HAP-1 (cell line): ENCODE measurements at places on chromosomes 7 and 10.

DNA sequence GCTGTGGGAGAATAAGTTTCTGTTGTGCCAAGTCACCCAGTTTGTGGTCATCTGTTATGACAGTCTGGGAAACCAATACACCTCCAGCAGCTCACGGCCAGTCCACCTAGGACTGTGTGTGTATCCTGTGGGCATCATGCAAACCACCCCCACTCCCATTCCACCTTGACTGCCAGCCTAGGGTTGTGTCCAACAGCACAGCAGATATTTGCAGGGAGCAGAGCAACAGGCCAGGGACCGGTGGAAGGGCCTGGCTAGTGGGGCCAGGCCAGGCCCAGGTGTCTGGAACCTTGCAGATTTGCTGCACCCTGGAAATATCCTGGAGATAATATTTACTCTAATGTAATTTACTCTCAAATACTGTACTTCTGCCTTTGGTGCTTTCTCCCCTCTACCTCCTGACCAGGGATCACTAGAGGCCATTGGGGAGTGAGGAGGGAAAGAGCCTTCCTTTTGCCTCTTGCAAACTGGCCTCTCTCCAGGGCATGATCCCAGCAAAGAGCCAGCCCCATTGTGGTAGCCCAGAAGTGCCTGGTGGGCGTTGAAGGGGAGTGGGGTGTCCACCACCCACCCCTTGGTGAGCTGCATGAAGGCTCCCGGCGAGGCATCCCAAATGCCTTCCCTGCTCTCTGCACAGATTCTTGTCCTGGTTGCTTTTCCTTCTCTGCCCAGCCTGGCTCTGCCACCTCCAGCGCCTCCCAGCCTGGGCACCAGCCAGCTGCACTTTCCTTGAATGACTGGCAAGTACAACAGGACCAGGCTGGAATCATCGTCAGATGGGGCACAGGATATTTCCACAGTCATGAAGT is 15.2 kb upstream of the TPST1 start:
- no peak for DNase-seq

DNA sequence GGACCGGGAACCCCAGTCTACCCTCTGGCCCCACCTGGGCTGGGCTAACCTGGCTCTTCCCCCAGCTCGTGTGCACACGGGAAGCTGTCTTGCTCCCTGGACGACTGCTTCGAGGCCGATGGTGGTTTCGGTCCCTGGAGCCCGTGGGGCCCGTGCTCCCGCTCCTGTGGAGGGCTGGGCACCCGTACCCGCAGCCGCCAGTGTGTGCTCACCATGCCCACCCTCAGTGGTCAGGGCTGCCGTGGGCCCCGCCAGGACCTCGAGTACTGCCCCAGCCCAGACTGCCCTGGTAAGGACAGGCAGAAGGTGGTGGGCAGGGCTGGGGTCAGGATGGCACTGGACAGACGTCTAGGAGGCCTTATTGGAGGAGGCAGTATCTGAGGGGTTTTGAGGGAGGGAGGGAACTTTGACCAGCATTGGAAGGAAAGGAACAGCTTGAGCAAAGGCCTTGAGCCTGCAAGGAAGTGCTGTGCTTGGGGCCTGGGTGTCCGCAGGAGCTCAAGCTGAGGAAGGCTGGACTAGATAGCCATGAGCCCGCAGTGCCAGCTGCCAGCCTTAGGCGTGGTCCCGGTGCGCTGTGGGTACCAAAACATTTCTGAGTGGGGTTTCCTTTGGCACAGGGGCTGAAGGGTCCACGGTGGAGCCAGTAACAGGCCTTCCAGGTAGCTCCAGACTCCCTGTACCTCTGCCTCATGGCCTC is 20.2 kb upstream of the ZNF862 start:
- no peak for DNase-seq

DNA sequence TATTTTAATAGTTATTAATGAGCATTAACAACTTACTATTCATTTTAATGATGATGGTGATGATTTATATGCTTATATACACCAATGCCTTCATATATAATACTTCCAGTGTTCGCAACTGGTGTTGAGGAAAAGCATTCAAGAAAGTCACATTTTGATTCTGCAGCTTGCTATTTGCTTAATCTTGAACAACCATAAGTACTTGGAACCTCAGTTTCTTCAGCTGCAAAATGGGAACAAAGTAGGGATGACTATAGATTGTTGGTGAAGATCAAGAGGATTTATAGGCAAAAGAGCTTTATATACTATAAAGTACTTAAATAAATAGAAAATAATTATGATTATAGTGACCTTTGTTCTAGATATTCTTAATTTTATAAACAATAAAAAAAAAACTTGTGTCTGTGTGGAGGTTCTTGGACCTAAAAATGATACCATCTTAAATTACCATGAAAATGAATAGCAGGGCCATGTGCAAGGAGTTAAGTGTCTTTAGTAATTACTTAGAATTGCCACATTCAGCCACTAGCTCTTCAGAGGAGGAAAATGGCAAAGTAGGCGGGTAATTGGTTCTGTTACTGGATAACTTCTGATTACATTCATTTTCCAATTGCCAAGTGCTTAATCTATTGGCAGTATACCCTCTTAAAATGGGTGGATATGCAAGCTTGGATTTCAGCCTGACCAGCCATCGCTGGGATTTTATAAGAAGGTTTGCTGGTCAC is 4.5 kb downstream of the ARID5B start:
- no peak for DNase-seq

GRCh38 chr7:29285861-29286260 is 91.3 kb downstream of the CHN2 start:
- DNase-seq: no peak

DNA sequence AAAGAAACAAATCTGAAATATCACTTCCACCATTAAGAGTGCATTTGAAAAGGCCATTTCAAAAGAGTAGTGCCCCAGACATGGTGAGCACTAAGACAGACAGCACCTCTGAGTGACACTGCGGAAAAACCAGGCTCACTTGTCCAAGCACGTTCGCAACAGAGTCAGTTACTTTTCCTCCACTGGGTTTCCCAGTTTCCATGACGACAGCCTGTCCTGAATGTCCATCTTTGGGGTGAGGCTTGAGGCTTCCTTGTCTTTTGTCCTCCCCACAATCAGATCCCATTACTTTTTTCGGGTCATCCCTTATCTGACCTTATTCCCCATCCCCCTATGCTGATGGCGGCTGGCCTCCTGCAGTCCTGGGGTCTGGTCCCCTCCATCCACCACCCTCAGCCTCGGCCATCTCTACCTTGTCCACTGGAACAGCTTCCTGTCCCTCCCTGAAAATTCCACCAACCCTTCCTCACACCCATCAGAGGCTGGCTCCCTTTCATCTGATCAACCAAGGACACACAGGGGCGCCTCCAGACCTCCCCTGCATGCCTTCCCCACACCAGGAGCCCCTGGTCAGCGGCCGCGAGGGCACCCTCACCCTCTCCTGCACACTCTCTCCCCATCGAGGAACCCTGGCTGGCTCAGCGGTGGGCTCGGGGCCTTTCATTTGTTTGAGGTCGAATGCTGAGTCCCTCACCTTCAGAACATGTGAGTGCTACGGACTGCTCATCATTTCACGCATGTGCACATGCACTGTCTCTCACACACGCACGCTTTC is 363.6 kb downstream of the DNAJB6 start:
- no peak for DNase-seq

GRCh38 chr10:122249303-122249850 is 21.7 kb upstream of the BTBD16 start:
- no peak for DNase-seq

- no peak for DNase-seq
Measured at GRCh38 chr10:93186653-93187052, 113.0 kb downstream of the CYP26A1 start.

- DNase-seq: no peak
Measured at GRCh38 chr7:36045326-36045725, 107.7 kb upstream of the EEPD1 start.

DNA sequence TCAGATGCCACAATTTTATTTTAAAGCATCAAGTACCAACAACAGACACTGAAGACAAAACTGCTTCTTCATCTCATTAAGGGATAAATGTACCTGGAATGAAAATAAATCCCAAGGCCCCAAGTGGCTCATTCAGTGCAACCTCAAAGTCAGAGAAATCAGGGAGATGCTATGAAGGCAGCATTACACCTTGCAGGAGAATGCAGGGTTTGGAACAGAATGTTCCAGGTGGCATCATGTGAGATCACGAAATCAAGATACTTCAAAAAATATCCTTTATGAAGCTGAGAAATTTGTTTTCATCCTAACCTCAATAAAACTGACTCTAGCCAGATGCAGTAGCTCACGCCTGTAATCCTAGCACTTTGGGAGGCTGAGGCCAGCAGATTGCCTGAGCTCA is 477.1 kb downstream of the PLXNA4 start:
- no peak for DNase-seq

DNA sequence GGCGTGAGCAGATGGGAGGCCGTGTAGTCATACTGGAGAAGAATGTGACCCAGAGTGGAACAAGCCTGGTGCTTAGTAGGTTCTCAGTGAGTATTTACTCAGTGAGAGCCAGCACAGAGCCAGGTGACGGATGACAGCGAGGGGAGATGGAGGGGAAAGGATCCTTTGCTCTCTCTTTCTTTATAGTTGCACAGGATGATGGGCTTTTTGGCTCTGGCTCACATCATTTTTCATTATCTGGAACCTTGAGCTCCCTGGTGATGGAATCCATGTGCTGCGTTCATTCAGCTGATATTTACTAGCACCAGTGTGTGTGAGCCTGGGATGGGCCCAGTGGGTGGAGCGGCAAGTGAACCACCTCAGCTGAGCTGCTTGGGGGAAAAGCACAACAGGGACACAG is 17.2 kb downstream of the BTBD16 start:
- no peak for DNase-seq

DNA sequence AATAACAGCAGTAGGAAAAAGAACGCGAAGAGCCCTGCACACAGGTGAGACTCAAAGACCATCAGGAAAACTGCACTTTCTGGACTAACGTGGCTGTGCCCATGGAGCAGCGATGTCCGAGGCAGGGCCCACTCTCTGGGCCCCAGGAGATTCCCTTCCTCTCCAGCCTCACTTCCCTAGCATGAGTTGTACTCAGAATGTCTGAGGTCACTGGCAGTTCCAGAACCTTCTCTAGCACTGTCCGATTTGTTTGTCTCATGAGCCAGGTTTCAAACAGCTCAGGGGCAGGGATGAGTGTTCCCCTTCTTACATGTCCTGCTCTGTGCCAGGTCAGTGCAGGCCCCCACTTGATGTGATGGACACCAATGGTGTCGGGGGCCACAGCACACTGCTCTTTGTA is 484.2 kb downstream of the PTPRN2 start:
- no peak for DNase-seq

DNA sequence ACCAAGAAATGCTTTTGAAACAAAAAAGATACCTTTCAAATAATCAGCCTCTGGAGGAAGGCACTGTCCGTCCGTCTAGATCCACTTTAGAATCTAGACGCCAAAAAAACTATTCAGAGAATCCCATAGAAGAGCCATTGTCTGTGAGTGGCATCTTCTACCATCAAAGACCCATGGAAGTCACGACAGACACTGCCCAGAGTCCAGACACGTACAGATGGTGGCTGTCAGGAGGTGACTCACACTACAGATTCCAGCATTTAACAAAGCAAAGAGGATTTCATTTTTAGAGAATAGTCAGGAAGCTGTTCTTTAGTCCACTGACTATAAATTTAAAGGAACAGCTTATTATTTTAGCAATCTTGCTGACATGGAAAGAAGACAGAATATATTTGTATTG is 11.7 kb downstream of the C1QL3 start:
- no peak for DNase-seq

DNA sequence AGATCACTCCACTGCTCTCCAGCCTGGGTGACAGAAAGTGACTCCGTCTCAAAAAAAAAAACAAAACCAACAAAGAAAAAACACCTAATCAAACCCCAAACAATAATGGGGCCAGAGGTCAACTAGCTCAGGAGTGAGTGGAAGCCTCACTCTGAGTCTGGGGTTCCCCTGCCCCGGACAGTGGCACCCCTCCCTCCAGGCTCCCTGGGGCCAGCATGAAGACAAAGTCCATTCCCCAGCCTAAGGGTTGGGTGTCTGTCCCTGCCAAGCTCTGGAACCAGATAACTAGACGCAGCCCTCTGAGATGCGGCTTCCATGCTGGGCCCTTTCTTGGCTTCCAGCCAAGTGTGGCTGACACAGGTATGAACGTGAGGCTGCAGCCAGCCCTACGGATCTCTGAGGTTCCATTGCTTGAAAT is 1.7 kb upstream of the FUOM start:
- DNase-seq: no peak

DNA sequence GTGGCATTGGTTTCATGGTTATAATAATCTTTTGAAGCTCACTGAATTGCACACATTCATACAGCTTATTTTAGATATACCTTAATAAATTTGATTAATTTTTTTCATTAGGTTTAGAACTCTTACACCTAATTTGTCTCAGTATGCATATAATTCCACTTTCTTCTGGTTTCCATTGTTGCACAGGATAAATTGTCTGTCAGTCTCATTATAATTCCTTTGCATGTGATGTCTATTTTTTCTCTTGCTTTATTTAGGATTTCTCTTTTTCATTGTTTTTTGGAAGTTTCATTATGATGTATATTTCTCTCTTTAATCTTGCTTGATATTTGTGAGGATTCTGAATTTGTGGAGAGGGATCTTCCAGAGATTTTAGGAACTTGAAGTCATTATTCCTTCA is 84.7 kb downstream of the ARL5B start:
- no peak for DNase-seq

- DNase-seq: no peak
Measured at GRCh38 chr7:41445946-41446345, 256.9 kb downstream of the INHBA start.

DNA sequence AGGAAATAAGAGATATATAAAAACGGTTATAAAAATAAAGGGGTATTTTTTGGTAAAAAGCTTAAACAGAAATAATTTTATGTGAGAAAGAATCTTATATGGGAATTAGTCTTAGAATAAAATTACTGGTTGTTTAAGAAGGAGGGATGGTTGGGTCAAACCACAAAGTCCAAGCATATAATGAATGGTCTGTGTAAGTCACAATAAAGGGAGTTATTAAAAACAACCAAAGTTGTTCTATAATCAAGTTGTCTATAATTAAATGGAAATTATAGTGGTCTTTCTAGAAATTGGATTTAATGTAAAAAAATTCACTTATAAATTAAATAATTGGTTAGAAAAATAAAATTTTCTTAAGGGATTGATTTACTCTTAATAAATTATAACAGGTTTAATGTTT is 304.8 kb downstream of the POM121L12 start:
- DNase-seq: no peak
